ENCODE measurements at places on chromosomes 12 and 14.

DNA sequence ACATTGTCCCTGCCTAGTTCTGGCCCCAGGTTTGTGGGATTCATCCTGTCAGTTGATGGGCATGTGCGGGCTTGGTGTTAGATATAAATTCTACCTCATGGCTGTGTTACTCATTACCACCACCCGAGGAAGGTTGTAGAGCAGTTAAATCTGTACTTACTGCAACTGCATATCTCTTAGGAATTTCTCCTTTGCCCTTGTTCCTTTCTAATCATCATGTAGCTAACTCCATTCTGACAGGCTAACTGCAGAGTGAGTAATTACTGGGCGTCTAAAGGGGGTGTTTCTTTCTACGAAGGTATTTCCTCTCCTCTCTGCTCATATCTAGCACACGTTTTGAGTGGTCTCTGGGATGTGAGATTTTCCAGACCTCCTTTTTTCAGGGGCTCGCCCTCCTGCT lies 1076.7 kb downstream of the TMTC2 start:
- no peak for DNase-seq

DNA sequence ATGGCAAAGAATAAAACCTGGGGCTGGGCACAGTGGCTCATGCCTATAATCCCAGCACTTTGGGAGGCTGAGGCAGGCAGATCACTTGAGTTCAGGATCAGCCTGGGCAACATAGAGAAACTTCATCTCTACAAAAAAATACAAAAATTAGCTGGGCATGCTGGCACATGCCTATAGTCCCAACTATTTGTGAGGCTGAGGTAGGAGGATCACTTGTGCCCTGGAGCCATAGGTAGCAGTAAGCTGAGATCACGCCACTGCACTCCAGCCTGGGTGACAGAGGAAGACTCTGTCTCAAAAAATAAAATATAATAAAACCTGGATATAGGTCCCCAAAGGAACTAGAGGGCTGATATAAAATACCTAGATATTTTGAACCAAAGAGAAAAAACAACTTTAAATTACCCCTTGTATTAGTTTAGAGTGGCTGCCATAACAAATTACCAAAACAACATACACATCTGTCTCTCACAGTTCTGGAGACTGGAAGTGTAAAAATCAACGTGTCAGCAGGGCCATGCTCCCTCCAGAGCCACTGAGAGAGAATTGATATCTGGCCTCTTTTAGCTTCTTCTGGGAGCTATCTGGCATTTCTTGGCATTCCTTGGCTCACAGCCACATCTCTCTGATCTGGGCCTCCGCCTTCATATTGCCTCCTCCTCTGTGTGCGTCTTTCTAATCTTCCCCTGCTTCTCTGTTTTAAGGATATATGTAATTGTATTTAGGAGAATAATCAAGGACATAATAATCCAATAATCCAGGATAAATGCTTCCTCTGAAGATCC lies 47.9 kb upstream of the ATF7IP start:
- DNase-seq, result no peak

DNA sequence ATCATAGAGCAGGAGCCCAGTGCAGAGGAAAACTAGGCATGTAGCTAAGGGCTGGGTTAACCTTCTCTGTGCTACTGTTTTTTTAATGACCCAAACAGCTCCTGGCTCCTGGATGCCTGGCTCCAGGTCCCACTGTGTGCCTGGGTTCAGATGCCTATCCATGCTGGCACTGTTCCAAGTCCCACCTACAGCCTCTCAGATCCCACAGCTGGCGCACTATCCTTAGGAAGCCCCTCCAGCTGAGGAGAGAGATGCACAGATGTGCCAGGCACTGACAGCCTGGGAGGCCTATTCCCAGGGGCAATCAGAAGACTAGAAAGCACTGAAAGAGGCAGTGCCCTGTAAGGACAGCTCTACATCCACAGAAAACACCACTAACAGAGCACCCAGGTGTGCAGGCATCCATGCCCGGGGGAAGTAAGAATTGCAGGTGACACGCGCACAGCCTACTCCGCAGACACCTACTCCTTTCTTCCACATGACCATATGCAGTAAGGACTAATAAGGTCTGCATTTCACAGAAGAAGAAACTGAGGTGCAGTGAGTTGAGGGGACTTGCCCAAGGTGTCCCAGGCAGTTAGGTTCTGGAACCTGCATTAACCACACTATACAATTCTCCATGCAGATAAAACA lies 51.2 kb downstream of the PITPNM2 start:
- no peak for DNase-seq

GRCh38 chr12:110269622-110270124 lies 11.4 kb upstream of the ATP2A2 start:
- DNase-seq, result no peak

GRCh38 chr12:64682572-64683277 lies 72.4 kb downstream of the RASSF3 start:
- DNase-seq, result no peak

- no peak for DNase-seq
These were observed 151.1 kb upstream of the HMGA2 start for GRCh38 chr12:65673156-65673690.

DNA sequence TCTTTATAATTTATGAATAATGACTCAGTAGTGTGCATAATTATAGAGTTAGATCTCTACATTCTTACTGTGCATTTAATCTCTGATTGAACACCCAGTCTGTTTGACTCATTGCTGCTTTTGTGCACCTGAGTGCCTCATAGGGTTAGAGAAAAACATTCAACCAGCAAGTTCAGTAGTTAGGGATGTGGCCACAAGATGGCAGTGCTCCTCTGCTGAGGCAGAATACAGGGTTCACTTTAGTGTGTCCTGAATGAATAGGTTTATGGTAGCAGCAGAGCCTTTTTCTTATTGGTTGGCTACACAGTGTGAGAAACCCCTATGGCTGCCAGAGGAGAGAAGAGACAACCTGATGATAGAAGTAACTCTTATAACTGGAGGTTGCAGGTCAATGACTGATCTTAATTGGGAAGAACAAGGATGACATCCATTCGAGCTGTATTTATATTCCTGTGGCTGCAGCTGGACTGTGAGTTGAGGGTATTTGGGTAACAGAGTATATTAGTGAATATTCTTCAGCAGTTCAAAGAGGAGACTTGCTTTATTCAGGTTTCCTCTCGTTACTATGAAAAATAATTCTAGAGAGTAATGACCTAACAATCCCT lies 194.9 kb upstream of the OR4E1 start:
- DNase-seq, result peak; percentile 49

DNA sequence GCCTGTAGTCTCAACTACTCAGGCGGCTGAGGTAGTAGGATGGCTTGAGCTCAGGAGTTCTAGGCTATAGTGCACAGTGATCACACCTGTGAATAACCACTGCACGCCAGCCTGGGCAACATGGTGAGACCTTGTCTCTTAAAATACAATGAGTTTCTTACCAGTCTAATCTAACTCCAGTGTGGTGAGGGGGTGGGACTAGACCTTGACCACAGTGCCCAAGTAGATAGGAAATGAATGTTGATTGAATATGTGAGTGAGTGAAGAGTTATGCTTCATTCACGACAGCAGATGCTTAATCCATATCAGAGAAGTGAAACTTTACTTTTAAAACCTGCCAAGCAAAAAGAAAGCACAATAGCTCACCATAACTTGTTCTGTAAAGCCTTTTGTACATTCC lies 11.2 kb upstream of the AK7 start:
- no peak for DNase-seq
